ENCODE measurements at places on chromosomes 11 and 22.

- peak; percentile 52 for DNase-seq
Measured at GRCh38 chr11:32172848-32173834, 82.3 kb downstream of the RCN1 start.

GRCh38 chr11:43853781-43854180 is 26.9 kb upstream of the ALKBH3 start:
- DNase-seq: no peak

GRCh38 chr11:19428206-19429002 is 187.7 kb upstream of the E2F8 start:
- DNase-seq: no peak

- no peak for DNase-seq
Measured at GRCh38 chr11:46778416-46778815, 59.4 kb downstream of the F2 start.

DNA sequence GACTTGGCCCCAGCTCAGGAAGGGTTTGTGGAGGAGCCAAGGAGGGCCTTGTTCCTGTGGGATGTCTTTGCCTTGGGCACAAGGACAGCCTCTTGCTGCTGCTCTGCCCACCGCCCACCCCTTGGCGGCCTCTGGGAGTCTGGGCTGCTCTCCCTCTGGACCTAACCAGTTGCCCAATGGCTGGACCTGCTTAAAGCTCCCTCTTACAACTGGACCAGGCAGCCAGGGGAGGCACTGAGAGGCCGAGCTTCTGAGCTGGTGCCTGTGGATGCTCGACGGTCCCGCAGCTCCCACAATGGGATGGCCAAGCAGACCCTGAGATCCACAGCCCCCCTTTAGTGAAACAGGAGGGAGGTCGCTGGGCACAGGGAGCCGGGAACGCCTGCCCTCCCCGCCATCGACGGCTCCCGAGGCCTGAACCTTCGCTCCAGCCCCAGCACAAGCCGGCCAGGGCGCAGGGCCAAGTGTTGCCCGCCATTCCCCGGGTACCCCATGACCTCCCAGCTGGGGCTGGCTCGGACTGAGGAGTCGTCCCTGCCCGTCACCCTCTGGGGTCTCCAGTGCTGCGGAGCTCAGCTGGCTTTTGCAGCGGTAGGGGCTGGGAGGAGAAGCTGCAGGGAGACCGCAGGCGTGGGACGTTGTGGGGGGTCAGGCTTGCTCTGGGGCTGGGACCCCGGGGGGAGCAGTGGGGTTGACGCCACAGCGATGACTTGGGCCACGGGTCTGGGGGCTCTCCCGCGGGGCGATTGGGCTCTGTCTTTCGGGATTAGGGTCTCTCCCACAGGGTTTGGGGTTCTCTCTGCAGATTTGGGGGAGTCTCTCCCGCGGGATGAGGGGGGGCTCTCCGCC is 584 bp upstream of the GAL start:
- no peak for DNase-seq

All from lower lobe of right lung (tissue), 2 donors.